ENCODE measurements at places on chromosomes 12 and 14.
A peak's percentile ranks its signal among the peaks of the same experiment; 100 is the strongest.

GRCh38 chr14:51593397-51593796 lies 58.3 kb upstream of the FRMD6 start:
- H3K27me3 ChIP-seq = no peaks in the 10 kb centered on the region
- no peaks in the 10 kb centered on the region for H3K36me3 ChIP-seq
- H3K27ac ChIP-seq = no peak overlapping the region
- H3K4me1 ChIP-seq = peaks cover 4% of the 10 kb centered on the region
- DNase-seq = no peak
- H3K4me3 ChIP-seq = no peak overlapping the region

DNA sequence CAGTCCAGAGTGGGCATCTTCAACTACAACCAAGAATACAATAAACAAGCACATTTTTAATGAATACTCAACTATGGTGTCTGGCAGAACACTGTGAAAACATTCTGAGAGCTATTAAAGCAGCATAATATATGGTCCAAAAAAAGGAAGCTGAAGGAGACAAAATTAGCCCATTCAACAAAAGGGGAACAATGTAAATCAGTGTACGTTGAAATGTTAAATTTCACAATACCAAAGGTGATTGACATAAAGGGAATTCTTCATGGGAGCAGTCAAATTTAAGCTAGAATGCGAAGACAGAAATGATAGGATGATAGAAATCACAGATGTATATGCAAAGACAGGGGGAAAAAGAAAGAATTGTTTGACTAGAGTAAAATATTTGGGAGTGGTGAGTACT lies 41.3 kb upstream of the SYCP3 start:
- no peak overlapping the region for H3K4me3 ChIP-seq
- no peaks in the 10 kb centered on the region for H3K27me3 ChIP-seq
- H3K36me3 ChIP-seq = peaks cover 27% of the 10 kb centered on the region
- H3K27ac ChIP-seq = no peak overlapping the region
- no peaks in the 10 kb centered on the region for H3K4me1 ChIP-seq
- no peak for DNase-seq

- peaks cover under 1% of the 10 kb centered on the region for H3K4me1 ChIP-seq
- no peak for DNase-seq
- no peaks in the 10 kb centered on the region for H3K27me3 ChIP-seq
- H3K27ac ChIP-seq = no peak overlapping the region
Observed at GRCh38 chr12:19666070-19666469, 226.8 kb downstream of the AEBP2 start.

GRCh38 chr12:68175557-68176061 lies 16.1 kb upstream of the IFNG start:
- peak; percentile 49 for DNase-seq
- peak overlapping the region; percentile 70 for H3K27ac ChIP-seq
- peaks cover 27% of the 10 kb centered on the region for H3K4me1 ChIP-seq
- H3K4me3 ChIP-seq = peak overlapping the region; percentile 20
- no peaks in the 10 kb centered on the region for H3K27me3 ChIP-seq
- no peaks in the 10 kb centered on the region for H3K36me3 ChIP-seq

- no peaks in the 10 kb centered on the region for H3K27me3 ChIP-seq
- H3K4me3 ChIP-seq = no peak overlapping the region
- H3K4me1 ChIP-seq = no peaks in the 10 kb centered on the region
- no peak for DNase-seq
Observed at GRCh38 chr14:50319721-50320120, 7.6 kb downstream of the DMAC2L start.

GRCh38 chr12:94012590-94012989 lies 135.8 kb upstream of the PLXNC1 start:
- no peaks in the 10 kb centered on the region for H3K36me3 ChIP-seq
- no peaks in the 10 kb centered on the region for H3K27me3 ChIP-seq
- H3K4me3 ChIP-seq = no peak overlapping the region
- peaks cover 4% of the 10 kb centered on the region for H3K4me1 ChIP-seq

GRCh38 chr12:123105211-123105826 lies 45.6 kb downstream of the PITPNM2 start:
- H3K36me3 ChIP-seq = no peaks in the 10 kb centered on the region
- no peak for DNase-seq
- H3K27me3 ChIP-seq = no peaks in the 10 kb centered on the region
- H3K4me1 ChIP-seq = peaks cover 22% of the 10 kb centered on the region

DNA sequence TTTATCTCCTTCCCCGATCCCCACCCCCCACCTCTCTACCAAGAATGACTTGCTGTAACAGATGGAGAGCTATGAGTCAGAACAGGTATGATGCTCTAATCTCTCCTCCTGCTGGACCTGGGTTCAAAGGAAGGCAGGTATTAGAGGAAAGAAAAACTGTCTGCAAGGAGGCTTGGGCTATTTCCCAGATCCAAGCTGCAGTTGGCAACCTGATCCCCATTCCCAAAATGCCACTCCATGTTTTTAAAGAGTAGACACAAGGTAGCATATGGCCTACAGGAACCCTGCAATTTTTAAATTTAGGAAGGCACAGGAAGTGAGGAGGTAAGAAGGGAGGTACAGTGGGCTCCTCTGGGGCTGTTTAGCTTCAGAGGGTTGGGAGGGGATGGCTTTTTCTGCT lies 33.0 kb downstream of the SRRM4 start:
- no peak for DNase-seq
- no peaks in the 10 kb centered on the region for H3K36me3 ChIP-seq
- H3K4me1 ChIP-seq = no peaks in the 10 kb centered on the region
- H3K27ac ChIP-seq = no peak overlapping the region
- H3K27me3 ChIP-seq = no peaks in the 10 kb centered on the region
- H3K4me3 ChIP-seq = no peak overlapping the region

DNA sequence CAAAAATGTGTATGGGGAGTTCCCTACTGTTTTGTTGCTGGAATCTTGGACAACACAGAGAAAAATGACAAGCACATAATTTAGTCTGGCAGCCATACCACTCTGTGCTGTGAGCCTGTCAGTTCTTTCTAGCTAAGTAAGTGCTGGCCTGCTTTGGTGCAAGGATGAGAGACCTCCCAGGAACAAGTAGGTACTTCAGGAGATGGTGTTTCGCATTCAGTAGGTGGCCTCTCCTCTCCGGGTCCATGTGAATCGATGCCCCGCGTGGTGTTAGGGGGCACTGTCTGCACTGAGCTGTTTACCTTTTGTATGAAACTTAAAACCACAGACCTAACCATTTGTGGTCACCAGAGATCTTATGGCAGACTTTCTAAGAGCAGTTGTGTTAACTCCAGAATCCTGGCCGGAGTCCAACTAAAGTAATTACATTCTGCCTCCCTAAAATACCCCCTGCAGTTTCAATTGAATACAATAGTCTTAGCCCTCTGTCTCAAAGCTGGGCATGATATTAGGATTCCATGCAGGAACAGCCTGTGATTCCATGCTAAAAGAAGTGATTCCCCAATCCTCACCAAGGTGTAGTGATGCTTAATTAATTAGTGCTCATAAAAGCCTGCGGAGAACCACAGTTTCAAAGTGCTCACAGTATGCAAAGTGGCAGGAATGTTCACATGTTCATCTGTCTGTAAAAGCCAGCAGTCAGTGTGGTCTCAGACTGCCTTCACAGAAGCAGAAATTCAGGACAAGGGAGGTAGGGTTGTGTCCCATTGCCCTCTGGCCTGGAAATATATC lies 64.2 kb downstream of the LLPH start:
- no peak for DNase-seq
- H3K4me1 ChIP-seq = no peaks in the 10 kb centered on the region
- H3K4me3 ChIP-seq = no peak overlapping the region
- no peaks in the 10 kb centered on the region for H3K36me3 ChIP-seq

DNA sequence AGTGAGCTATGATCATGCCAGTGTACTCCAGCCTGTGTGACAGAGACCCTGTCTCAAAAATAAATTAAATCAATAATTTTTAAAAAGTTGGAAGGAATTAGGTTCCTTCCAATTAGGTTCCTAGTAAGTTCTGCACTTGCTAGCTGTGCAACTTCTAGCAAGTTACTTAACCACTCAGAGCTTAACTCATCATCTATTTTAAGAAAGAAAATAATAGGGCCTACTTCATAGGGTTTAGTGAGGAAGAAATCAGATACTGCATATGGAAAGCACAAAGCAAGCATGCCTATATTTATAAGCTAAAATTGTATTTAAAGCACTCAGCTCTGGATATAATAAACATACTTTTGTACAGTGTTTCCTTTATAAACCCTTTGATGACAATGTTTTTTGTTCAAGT lies 10.7 kb downstream of the FOXN3 start:
- H3K4me1 ChIP-seq = no peaks in the 10 kb centered on the region
- no peak overlapping the region for H3K27ac ChIP-seq
- peaks cover 2% of the 10 kb centered on the region for H3K36me3 ChIP-seq
- no peak overlapping the region for H3K4me3 ChIP-seq
- H3K27me3 ChIP-seq = no peaks in the 10 kb centered on the region

DNA sequence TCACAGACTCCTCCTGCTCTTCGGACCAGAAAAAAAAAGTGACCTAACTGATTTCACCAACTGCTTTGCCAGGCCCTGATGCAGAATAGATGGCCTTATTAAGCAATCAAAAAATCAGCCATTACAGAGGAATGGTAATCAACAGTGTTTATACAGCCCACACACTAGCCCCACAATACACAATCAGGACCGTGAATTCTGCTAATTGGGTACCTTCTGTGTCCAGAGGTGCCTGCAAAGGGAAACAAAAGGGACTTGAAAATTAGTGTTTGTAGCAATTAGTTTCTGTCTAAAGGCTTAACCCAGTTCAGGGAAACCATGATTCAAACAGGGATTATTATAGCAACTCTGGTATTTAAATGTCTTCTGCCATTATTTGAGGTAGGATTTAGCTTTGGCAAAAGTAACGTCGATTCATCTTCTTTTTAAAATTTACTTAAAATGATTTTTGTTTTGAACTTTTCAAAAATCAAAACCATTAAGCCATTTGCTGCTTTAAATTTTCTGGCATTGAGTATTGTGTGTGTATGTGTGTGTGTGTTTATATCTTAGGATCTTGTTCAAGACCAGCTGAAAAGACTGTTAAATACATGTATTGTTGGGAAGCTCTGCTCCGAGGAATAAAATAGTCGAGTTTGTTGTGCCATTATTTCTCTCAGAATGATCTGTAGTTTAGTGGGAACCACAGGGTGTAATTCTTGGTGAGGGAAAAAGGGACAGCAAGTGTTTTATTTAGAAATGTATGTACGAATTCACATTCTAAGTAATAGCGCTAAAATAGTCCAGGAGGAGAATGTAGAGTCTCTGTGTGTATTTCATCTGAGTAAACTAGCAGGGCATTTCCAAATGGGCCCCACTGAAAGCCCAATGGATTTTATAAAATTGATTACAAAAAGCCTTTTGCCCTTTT lies 156.1 kb downstream of the PTCSC3 start:
- DNase-seq = no peak
- H3K27ac ChIP-seq = no peak overlapping the region
- no peak overlapping the region for H3K4me3 ChIP-seq
- no peaks in the 10 kb centered on the region for H3K27me3 ChIP-seq
- no peaks in the 10 kb centered on the region for H3K4me1 ChIP-seq
- H3K36me3 ChIP-seq = no peaks in the 10 kb centered on the region

DNA sequence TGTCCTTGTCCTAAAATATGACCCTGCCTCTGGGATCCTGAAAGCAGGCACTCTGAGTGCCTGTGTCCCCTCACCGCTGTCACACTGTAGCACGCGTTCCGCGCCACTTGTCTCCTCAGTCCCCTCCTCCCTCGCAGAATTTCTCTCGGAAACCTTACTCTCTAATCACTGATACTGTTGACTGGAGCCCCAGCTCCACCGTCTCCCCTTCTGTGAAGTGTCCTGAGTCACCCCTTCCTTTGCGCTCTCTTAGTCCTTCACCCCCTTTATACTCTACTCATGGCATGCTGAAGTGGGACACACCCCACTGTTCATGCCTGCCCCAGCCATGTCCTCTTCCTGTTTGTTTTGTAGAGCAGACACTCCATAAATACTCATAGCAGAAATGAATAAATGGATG lies 104.7 kb downstream of the ZNF664 start:
- no peak for DNase-seq
- no peaks in the 10 kb centered on the region for H3K4me1 ChIP-seq
- H3K4me3 ChIP-seq = no peak overlapping the region
- no peaks in the 10 kb centered on the region for H3K36me3 ChIP-seq

DNA sequence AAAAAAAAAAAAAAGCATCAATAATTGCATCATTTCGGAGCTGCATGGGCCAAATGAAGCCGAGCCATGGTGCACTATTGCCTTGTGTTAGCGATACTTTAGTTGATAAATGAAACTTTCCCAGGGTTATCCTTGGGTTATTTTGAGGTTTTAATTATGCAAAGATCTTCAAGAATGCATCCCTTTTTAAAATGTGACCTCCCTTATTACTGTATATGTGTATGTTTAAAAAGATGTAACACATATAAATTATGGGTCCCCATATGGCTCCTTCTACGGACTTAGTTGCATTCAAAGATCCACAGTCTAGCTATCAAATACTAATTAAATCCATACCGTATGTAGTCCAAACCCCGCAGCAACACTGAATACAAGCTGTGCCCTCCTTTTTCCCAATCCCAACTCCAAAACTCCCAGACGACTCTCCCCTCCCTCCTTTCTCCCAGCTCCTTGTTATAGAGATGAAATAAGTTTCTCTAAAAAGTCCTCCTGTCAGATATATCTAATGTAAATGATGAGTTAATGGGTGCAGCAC lies 129.3 kb upstream of the MAP1LC3B2 start:
- DNase-seq = no peak
- H3K36me3 ChIP-seq = no peaks in the 10 kb centered on the region
- no peaks in the 10 kb centered on the region for H3K4me1 ChIP-seq
- no peak overlapping the region for H3K4me3 ChIP-seq

GRCh38 chr12:38903596-38903995 lies 1.8 kb downstream of the CPNE8 start:
- H3K27ac ChIP-seq = no peak overlapping the region
- H3K4me1 ChIP-seq = peaks cover 2% of the 10 kb centered on the region
- H3K27me3 ChIP-seq = no peaks in the 10 kb centered on the region
- DNase-seq = no peak

GRCh38 chr14:63343878-63344277 lies 25.1 kb upstream of the GPHB5 start:
- H3K36me3 ChIP-seq = no peaks in the 10 kb centered on the region
- no peaks in the 10 kb centered on the region for H3K4me1 ChIP-seq
- H3K27ac ChIP-seq = no peak overlapping the region
- no peak overlapping the region for H3K4me3 ChIP-seq
- H3K27me3 ChIP-seq = no peaks in the 10 kb centered on the region
- no peak for DNase-seq

All from effector memory CD4-positive, alpha-beta T cell (primary cell).